GM13976 (cell line): ENCODE measurements at places on chromosomes 1 and 21.

GRCh38 chr1:242205622-242206489 is 207.0 kb upstream of the MAP1LC3C start:
- DNase-seq, result no peak

DNA sequence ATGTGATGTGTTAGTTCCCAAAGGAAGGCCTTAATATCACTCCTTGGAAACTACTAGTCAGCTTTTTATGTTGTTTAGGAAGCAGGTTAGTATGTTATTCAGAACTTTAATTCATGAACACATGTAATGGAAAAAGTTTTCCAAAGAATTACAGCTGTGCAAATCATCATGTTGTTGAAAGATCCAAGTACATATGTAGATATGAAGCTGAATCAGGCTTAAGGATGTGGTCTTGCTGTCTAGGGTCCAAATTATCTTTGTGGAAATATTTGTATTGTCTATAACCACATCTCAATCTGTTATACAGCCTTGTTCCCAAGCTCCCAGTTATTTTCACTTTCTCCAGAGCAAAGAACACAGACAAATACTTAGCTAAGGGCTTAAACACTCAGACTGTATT is 231.6 kb downstream of the TPR start:
- no peak for DNase-seq

- no peak for DNase-seq
These were observed 95.7 kb upstream of the GCLM start for GRCh38 chr1:94004924-94005323.

- DNase-seq, result no peak
These were observed 741.1 kb upstream of the B3GALT2 start for GRCh38 chr1:193927550-193927949.

DNA sequence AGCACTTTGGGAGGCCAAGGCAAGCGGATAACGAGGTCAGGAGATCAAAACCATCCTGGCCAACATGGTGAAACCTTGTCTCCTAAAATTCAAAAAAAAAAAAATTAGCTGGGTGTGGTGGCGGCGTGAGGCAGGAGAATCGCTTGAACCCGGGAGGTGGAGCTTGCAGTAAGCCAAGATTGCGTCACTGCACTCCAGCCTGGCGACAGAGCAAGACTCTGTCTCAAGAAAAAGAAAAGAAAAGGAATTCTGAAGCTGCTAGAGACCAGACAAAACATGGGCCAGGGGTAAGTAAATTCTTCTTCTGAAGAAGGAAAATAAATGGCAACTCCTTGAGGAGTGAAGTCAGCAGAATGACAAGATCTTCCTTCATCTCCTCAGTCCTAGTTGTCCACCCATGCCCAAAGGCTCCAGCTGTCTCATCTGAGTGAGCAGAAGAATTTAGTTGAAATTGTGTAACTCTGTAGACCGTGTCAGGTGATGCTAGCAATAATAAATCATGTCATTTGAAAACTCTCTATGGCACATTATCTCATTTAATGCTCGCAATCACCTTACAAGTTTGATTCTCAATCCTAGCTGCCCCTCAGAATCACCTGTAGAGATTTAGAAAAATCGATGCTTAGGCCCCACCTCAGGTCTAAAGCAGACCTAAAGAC is 14.3 kb downstream of the PDZK1 start:
- DNase-seq, result no peak

DNA sequence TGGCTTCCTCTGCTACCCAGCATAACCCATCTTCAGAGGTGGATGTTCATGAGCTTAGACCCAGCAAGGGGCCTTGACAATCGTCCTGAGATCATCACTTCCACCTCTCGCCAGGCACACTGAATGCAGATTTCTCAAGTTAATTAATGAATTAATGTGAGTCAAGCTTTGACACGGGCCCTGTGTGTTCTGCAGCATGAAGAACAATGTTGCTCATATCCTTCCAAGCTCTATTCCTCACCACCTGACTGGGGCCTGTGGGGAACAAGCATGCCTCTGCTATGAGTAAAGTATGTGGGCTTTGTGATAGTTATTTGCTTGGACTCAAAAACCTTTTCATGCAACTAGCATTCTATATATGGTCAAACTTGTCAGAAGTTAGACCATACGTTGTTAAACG is 122.0 kb downstream of the SEC16B start:
- DNase-seq, result no peak

DNA sequence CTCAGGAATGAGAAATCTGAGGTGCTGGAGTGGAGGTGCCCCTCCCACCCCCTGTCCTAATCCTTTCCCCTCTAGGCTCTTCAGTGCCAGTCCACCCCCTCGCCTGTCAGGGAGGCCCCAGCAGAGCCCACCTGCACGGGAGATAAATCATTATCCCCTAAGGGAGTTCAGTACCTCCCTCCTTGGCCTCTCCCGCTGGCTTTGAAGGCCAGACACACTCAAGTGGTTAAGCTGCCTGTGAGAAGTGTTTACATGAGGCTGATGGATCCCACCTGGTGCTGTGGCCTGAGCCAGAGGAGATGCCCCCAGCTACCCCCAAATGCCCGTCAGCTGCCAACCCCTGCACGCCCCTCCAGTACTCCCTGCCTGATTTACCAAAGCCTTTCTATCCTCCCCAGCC is 3.7 kb downstream of the RSPO1 start:
- DNase-seq, result no peak

GRCh38 chr1:52032785-52033131 is 852 bp downstream of the KTI12 start:
- DNase-seq, result peak; percentile 42

- DNase-seq, result no peak
These were observed 3.5 kb upstream of the MRPL55 start for GRCh38 chr1:228112617-228113016.

GRCh38 chr1:173405834-173406233 is 71.3 kb upstream of the PRDX6 start:
- no peak for DNase-seq

GRCh38 chr1:85850238-85850637 is 142.0 kb upstream of the ZNHIT6 start:
- DNase-seq, result peak; percentile 4

- DNase-seq, result peak; percentile 1
These were observed 36.9 kb upstream of the PADI2 start for GRCh38 chr1:17156108-17156507.

- DNase-seq, result no peak
These were observed 1141.6 kb downstream of the KCNT2 start for GRCh38 chr1:195466639-195467038.

GRCh38 chr1:34213956-34214355 is 37.2 kb downstream of the C1orf94 start:
- DNase-seq, result no peak

- DNase-seq, result no peak
These were observed 41.6 kb upstream of the GUCA2A start for GRCh38 chr1:42206164-42206563.

- DNase-seq, result peak; percentile 72
These were observed 2.4 kb upstream of the PDXK start for GRCh38 chr21:43716376-43717165.

DNA sequence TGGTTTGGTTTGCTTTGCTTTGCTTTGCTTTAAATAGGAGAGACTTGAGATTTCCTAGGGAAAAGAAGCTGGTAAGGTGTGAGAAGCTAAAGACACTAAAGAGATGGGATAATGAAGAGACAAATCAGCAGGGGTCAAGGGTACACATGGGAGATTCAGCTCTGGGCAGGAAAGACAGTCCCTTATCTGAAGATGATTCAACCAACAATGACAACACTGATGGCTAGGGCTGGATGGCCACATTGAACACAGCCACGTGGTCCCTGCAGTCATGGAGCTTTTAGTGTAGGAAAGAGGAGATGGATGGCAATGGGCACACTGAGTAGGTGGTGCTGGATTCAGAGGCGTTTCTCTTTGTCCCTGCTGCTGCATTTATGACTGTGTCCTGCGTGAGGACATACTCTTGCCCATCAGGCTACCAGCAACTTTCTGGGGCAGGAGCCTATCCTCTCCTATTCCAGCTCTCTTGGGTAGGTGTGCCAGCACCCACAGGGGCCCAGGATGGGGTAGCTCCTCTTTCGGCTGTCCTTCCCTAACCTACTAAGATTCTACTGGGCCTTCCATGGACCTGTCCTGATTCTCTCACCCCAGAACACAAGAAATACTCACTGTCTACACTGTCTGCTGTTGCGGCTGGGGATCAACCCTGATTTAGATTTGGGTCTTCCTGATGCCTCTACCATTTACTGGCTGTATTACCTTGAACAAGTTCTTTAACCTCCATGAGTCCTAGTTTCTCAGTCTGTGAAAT is 1.4 kb upstream of the SHISA4 start:
- DNase-seq, result no peak

GRCh38 chr1:108708691-108709660 is 3.7 kb upstream of the FNDC7 start:
- DNase-seq, result peak; percentile 24

DNA sequence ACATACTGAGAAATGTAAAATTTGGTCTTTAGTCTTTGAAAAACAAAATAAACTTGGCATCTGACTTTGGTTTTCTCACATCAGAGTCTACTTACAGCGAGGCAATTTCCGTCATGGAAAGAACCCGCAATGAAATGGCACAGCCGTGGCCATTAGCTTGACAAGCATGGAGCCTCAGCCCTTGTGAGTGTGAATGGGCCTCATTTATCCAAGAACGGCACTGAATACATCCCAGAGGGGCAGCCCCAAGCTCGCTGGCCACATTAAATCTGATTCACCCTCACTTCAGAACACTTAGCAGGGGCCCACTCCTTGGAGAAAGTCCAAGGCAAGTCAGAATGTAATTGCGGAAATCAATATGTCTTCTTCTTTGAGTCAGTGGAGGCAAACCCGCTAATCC is 64.8 kb downstream of the ERG start:
- DNase-seq, result no peak

- no peak for DNase-seq
These were observed 14.0 kb downstream of the KCNN3 start for GRCh38 chr1:154856049-154856448.

GRCh38 chr1:168923521-168924136 is 182.9 kb upstream of the ATP1B1 start:
- no peak for DNase-seq

DNA sequence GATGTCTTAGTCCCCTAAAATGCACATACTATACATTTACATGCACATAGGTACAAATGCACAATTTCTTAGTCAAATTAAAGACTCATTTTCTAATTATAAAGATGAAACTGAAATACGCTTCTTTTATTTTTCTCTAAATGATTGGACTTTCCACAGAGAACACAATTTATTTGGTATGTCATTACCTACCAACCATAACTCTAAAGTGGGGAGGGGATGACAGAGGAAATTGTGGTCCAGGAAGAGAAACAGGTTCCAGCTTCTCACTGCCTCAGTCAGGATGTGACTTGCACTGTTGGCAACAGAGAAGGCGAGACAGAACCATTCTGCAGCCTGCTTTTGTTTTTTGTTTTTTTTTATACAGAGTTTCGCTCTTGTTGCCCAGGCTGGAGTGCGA is 1189.2 kb downstream of the PLA2G4A start:
- no peak for DNase-seq

DNA sequence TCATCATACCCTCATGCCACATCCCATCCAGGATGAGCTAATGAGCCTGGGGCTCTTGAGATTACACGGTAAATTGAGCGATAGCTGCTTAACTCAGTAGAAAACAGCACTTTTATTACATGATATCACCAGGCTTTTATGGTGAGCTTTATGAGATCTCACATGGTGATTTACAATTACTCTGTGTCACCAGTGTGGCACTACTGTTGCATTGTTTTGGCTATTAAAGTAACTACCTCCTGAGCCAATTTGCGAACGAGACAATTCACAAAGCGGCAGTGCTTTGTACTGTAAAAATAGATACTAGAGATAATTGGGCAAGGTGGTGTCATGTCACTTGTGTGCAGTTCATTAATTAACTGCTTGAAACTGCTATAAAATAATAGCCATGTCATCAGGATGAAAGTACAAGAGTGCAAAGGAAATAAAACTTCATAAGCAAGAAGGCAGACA is 767.7 kb upstream of the ADGRL2 start:
- DNase-seq, result no peak

DNA sequence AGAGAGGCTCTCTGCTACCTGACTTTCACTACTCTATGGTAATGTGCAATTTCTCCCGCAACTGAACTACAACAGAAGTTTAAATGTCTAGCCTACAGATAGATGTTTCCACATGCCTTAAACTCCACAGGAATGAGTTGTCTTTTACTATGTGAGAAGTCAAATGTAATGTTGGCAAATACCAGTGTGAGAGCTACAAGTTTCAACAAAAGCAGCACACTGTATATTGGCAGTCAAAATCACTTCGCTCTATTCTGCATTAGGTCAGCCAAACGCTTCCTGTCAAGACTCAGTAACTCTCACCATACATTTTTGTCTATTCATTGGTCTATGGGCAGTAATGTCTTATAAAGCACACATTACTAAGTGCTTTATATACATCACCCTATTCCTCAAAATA is 41.9 kb downstream of the LUZP1 start:
- DNase-seq, result no peak

DNA sequence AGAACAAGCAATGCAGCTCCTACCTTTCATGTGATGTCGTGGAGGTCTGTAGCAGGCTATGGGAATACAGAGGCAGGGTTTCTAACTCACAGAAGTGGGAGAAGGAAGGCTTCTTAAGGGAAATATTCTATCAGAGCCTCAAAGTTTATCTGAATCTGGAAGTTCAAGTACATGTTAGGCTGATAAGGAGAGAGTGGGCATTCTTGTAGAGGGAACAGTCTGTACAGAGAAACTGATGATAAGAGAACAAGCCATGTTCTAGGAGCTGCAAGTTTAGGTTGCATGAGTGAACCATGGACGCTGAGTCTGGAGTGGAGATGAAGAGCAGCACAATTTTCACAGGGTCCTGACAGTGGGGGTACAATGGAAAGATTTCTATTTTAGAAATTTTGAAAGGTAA is 344.0 kb downstream of the CHRM3 start:
- DNase-seq, result no peak

GRCh38 chr1:86416343-86416742 is 7.6 kb upstream of the CLCA2 start:
- DNase-seq, result no peak

DNA sequence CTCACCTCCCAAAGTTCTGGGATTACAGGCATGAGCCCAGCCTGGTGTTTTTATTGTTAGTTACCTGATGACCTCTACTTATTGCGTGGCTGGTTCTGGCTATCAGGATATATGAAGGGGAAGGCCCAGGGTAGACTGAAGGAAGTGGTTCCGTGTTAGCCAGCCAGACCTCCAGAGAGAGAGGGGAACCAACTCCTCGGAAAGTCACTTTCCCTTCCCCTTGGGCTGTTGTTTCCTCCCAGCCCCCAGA is 2.5 kb upstream of the RCSD1 start:
- no peak for DNase-seq

DNA sequence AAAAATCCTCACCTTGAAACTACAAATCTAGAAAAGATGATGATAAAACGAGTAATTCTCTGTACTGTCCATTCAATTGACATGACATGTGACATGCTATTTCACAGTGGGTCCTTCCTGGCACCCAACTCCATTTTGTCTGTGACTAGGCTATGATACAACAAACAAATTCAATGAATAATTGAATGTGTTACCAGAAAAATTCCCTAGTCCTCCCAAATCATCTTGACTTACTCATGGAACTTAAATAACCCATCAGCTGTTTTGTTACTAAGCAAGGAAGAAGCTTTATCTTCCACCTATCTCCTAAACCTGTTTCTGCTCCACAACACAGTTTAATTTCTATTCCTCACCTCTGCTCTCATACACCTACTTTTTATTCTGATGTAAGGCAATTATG is 30.4 kb downstream of the B3GALNT2 start:
- DNase-seq, result no peak

GRCh38 chr1:32817815-32818786 is 648 bp downstream of the S100PBP start:
- DNase-seq, result no peak
